ENCODE measurements at places on chromosomes 16 and 17.
A peak's percentile ranks its signal among the peaks of the same experiment; 100 is the strongest.

DNA sequence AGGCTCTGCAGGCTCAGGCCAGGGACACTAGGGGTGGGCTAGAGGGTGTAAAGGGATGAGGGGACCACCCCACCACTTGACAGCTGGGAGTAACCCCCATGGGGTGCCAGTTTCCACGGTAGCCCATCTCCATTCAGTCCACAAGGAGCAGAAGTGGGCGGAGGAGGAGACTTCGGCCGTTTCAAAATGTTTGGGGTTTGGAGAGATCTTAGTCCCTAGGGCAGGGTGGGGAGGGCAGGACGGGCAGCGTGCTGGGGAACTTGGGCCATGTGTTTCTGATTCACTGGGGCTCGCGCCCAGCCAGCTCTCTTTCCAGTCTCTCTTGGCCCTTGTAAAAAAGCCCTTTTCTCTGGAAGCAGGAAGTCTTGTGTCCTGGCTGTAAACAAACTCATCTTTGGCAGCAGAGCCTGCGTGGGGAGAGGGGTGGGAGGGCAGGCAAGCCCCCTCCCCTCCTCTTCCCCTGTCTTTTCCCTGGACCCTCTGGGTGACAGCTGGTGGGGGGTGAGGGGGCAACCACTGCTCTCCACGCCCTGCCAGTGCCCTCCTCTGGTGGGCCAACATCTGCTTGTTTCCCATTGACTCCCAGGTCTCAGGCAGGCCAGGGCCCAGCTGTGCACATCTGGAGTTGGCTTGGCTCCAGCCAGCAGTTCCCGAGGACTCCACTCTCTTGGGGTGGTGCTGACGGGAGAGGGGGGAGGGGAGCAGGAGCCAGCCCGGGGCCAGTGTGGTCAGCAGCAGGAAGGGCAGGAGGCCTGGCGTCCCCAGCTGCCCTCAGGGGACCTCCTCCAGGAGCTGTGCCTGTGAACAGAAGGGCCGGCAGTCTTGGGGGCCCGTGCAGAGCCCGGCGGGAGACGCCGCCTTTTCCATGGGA lies 8.1 kb downstream of the CYGB start:
- peak overlapping the region; percentile 12 for H3K4me3 ChIP-seq
- peak overlapping the region; percentile 84 for H3K27ac ChIP-seq
- no peaks in the 10 kb centered on the region for H3K36me3 ChIP-seq
- H3K4me1 ChIP-seq: peaks cover 51% of the 10 kb centered on the region
- H3K27me3 ChIP-seq: peaks cover 23% of the 10 kb centered on the region

- H3K27me3 ChIP-seq: peaks cover 5% of the 10 kb centered on the region
- no peak overlapping the region for H3K4me3 ChIP-seq
These were observed 10.8 kb downstream of the MAP2K3 start for GRCh38 chr17:21295036-21295952.

DNA sequence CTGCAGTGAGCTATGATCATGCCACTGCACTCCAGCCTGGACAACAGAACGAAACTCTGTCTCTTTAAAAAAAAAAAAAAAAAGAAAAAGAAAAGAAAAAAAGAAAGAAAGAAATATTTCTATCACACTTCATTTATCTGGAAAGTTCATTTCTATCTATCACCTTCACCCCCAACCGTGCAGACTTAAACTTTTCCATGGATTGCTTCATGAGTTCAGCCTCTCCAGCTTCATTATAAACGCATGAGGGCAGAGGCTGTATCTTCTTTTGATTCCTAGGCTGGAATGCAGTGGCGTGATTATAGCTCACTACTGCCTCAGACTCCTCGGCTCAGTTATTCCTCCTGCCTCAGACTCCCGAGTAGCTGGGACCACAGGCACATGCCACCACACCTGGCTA lies 28.2 kb downstream of the MRC2 start:
- no peak overlapping the region for H3K27ac ChIP-seq
- peaks cover 35% of the 10 kb centered on the region for H3K27me3 ChIP-seq
- no peak for ATAC-seq
- H3K4me3 ChIP-seq: no peak overlapping the region
- H3K4me1 ChIP-seq: no peaks in the 10 kb centered on the region

GRCh38 chr17:77507111-77507885 lies 366.5 kb downstream of the SEC14L1 start:
- no peaks in the 10 kb centered on the region for H3K27me3 ChIP-seq
- no peaks in the 10 kb centered on the region for H3K36me3 ChIP-seq
- ATAC-seq: no peak
- H3K4me1 ChIP-seq: no peaks in the 10 kb centered on the region

- H3K4me3 ChIP-seq: peak within 1 kb of the TSS; percentile 61
- peaks cover 84% of the 10 kb centered on the region for H3K4me1 ChIP-seq
- no peaks in the 10 kb centered on the region for H3K36me3 ChIP-seq
- H3K27ac ChIP-seq: peak within 1 kb of the TSS; percentile 98
- ATAC-seq: peak; percentile 87
These were observed at the start of gene MTSS2 for GRCh38 chr16:70685938-70686375. TSS of gene MTSS2 (minus strand) at chr16:70686053. CDS start at chr16:70685791, 262 bp downstream.

DNA sequence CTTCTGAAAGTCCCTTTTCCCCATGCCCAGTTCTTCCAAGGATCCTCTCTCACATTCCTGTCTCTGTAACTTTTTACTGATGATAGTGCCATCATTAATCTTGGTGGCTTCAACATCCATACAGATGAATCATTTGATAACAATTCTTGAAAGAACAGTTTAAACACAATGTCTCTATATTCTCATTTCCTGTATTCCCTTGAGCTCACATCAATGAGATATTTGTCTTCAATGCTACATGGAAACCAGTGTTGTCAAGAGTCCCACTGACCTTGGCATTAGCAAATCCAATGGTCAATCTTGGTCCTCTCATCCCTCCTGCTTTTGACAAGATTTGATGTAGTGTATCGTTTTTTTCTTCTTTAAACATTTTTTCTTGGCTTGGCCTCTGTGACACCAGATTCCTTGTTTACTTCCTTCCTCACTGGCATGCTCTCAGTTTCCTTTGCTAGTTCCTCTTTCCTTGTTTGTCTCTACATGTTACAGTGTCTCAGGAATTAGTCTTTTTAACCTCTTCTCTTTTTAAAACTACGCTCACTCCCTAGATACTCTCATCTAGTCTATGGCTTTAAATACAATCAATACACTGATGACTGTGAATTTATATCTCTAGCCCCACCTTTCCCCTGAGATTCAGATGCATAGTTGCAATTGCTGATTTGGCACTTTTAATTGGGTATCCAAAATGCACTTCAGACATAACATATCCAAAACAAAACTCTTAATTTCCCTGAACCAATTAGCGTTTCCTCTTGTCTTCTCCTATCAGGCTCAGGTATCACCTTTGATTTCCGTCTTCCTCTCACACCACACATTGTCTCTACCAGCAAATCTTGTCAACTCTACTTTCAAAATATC lies 134.0 kb downstream of the MYO1D start:
- no peaks in the 10 kb centered on the region for H3K4me1 ChIP-seq
- H3K4me3 ChIP-seq: no peak overlapping the region
- H3K27me3 ChIP-seq: no peaks in the 10 kb centered on the region
- H3K36me3 ChIP-seq: no peaks in the 10 kb centered on the region

GRCh38 chr16:46980926-46981325 lies 7.5 kb upstream of the DNAJA2 start:
- H3K36me3 ChIP-seq: no peaks in the 10 kb centered on the region
- no peaks in the 10 kb centered on the region for H3K4me1 ChIP-seq
- no peak overlapping the region for H3K4me3 ChIP-seq
- no peak overlapping the region for H3K27ac ChIP-seq
- no peak for ATAC-seq
- no peaks in the 10 kb centered on the region for H3K27me3 ChIP-seq

DNA sequence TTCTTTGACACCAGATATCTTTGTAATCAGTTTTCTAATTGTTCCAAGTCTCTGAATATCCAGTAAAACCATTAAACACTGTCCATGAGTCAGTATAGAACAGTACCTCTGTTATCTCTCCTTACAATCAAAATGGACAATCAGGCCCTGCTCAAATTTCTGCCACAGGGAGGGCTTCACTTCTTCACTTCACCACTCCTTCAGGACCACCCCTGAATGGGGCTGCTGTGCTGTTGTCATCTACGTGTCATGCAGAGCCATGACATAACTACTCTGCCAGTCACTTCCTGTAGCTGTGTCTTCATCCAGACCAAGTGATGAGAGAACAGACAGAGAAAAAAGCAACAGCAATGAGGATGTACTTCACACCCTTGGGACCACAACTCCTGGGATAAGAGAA lies 116.9 kb downstream of the TANC2 start:
- ATAC-seq: no peak
- no peaks in the 10 kb centered on the region for H3K4me1 ChIP-seq
- no peak overlapping the region for H3K4me3 ChIP-seq
- no peaks in the 10 kb centered on the region for H3K27me3 ChIP-seq
- H3K36me3 ChIP-seq: no peaks in the 10 kb centered on the region

DNA sequence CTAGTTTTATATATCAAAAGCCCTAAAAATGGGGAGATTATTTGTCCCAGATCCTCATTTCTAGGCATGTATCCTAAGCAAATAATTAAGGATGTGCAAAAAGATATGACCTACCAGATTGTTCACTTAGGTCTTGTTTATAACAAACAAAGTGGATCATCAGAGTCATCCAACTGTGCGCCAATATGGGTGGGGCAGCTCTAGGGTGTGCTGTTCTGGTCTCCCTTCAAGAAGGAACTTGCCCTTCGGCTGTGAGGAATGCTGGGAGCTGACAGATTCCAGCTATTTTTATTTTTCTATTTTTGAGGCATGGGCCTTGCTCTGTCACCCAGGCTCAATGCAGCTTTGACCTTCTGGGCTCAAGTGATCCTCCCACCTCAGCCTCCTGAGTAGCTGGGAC lies 13.8 kb downstream of the CHP2 start:
- no peak overlapping the region for H3K27ac ChIP-seq
- H3K27me3 ChIP-seq: no peaks in the 10 kb centered on the region
- H3K4me3 ChIP-seq: no peak overlapping the region
- no peak for ATAC-seq
- no peaks in the 10 kb centered on the region for H3K36me3 ChIP-seq

GRCh38 chr17:49497148-49498028 lies 2.3 kb downstream of the NGFR start:
- H3K27ac ChIP-seq: peak overlapping the region; percentile 53
- peaks cover 40% of the 10 kb centered on the region for H3K4me1 ChIP-seq
- H3K36me3 ChIP-seq: no peaks in the 10 kb centered on the region
- peak; percentile 74 for ATAC-seq
- peak overlapping the region; percentile 37 for H3K4me3 ChIP-seq
- H3K27me3 ChIP-seq: peaks cover 65% of the 10 kb centered on the region

DNA sequence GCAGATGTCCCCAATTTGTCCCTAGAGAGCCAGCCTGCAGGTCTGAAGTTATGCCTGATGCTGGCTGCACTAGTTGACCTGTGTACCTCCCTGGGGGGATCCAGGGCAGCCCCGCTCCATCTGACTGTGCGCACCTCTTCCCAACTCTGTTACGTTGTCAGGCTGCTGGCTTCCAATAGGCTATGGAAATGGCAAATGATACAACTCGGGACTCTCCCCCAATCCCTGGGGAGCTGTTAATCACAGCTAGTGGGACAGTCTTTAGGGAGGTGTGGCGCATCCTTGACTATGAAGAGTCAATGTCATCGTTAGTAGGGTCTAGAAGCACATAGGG lies 30.1 kb downstream of the GPRC5B start:
- no peaks in the 10 kb centered on the region for H3K4me1 ChIP-seq
- H3K27ac ChIP-seq: no peak overlapping the region
- H3K27me3 ChIP-seq: no peaks in the 10 kb centered on the region
- H3K4me3 ChIP-seq: no peak overlapping the region
- peaks cover 21% of the 10 kb centered on the region for H3K36me3 ChIP-seq

DNA sequence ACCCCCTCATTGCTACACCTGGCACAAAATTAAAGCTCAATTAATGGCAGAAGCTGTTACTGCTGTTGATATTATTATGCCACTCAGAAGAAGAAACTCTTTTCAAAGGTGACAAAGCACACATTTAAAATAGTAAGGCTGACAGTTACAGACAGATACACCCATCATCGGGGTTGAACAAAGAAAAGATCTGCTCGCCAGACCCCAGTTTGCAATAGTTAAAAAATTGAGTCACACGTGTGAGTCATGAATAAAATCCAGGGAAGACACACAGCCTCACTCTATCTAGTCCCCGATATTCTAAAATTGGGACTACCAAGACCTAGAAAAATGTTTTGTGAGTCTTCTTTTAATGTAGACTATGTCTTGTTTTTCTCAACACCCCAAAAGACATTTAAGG lies 330.0 kb upstream of the SOX9 start:
- no peak overlapping the region for H3K4me3 ChIP-seq
- no peak overlapping the region for H3K27ac ChIP-seq
- H3K27me3 ChIP-seq: no peaks in the 10 kb centered on the region

DNA sequence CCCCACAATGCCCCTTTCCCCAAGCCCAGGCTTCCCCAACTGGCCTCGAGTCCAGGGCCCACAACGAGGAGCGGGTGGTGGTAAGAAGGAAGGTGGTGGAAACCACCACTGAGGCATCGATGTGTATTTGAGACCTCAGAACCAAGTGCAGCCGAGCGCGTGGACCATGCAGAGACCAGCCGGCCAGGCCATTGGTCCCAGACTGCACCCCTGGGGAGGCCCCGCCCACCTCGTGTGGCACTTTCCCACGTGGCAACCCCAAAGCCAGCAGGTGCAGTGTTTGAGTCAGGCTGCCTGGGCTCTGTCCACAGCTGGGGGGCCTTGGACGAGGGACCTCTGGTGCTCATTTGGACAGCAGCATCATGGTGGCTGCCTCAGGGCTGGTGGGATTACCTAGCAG lies 28.1 kb upstream of the BAHCC1 start:
- H3K27ac ChIP-seq: no peak overlapping the region
- no peak overlapping the region for H3K4me3 ChIP-seq
- no peaks in the 10 kb centered on the region for H3K4me1 ChIP-seq
- H3K36me3 ChIP-seq: no peaks in the 10 kb centered on the region

All from gastroesophageal sphincter (tissue), 4 donors.